IPS DF 19.7 (cell line): ENCODE measurements at places on chromosomes 7 and 10.

GRCh38 chr7:133117452-133117851 is 35.6 kb upstream of the CHCHD3 start:
- no peak for DNase-seq

DNA sequence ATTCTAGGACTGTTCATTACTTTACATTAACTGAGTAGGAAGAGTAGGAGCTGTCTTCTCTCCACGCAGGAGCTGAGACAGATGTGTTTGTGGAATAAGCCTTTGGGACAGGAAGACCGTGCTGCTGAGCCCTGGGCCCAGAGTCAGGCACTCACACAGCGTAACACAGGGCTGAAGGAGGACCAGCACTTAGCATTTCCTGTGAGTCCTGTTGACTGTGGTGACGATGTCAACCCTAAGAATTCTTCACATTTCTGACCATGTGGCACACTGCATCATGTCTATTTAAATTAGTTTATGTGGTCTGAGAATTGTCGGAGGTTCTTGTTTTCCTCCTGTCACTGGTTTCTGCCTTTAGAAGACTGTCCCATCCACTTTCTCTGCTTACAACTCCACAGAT is 117.2 kb downstream of the PIP4K2A start:
- DNase-seq, result no peak

DNA sequence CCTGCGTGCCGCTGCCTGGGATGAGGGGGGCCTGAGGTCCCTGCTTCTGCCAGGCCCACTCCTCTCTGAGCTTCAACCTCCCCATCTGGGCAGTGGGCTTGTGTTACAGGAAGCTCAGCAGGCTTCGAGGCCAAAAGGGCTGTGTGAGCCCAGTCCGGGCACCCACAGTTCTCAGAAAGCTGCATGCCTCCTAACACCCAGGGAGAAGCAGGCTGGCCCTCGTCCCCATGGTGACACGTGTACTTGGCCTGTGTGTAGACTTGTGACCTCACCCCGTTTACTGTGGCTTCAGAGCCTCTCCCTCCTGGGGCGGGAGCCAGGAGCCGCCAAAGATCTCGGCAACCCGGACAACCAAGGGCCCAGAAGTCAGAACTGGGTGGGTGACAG is 2.2 kb upstream of the GRIFIN start:
- DNase-seq, result no peak

- DNase-seq, result no peak
Observed at GRCh38 chr7:55474944-55475854, 97.1 kb downstream of the VOPP1 start.

DNA sequence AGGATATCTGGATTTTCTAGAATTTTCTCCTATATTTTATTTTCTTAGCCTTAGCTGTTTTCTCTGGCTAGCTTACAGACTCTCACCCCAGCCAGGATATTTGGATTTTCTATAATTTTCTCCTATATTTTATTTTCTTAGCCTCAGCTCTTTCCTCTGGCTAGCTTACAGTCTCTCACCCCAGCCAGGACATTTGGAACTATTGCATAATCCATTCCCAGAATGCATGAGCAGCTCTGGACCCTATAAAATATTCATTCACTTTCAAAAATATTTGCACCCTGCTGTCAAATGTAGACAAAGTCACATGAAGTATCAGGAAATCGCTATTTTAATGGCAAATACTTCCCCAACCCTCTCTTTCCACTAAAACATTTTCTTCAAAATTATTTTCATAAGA is 298.9 kb downstream of the DNAJB6 start:
- no peak for DNase-seq

DNA sequence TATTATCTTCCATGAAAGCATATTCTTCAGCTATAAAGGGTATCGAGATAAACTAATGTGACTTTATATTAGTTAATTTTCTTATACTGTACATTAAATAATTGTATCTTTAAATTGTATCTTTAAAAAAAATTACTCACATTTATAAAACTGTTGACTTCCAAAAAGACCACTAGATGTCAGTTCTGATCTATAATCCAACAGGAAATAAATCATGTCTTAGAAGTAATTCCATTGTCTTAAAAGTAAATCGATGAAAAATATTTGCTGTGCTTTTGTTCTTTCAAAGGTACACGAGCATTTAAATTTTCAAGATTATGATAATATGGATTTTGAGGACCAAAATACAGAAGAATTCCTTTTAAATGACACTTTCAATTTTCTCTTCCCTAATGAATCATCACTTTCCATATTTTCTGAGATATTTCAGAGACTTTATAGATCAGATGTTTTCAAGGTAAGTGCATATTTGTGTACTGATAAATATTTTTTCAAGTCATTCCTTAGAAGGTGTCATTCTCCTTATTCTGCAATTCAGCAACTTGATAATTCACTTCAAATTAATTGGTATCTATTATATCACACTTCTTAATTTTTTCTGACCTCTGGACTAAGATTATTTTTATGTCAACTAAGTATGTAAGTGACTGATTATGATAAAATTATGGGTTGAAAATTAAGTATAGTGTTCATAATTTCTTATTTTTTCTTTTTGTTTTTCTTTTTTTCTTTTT is 138.5 kb downstream of the CPED1 start:
- no peak for DNase-seq

DNA sequence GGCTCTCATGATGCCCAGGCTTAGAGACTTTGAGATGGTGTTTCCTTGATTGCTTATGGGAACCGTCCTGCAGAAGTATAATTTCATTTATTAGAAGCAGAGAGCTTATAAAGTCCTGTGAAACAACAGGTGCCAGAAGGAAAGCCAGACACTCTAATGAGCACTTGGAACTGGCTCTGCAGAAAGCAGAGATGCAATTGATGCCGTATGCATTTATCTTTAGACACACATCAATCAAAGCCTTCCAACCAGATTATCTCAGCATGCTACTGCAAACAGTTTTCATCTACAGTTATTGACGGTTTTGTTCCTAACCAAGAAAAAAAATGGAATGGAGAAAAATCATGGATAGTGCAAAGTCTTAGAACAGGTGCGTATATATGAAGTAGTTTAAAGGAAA is 371.7 kb upstream of the PRKCQ start:
- DNase-seq, result no peak

- DNase-seq, result no peak
Observed at GRCh38 chr10:80382989-80383388, 25.4 kb upstream of the PRXL2A start.
